Left ventricle myocardium inferior (tissue), 1 donor: ENCODE measurements at places on chromosomes 11 and 22.

DNA sequence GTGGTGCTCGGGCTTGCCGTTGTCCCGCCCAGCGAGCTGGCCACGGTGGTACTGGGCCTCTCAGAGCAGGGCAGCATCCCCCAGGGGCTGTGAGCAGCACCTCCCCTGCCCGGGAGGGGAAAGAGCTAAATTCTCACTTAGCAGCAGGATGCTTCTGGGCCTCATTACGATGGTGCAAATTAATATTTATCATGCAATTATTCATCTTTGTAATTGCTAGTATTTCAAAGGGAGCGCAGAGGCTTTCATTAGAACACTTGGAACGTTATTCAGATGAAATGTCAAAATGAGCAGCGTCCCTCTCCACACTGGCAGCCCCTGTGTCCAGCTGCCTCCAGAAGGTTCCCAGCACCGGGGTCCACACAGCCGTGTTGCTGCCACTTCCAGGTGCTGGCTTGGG, 95.9 kb upstream of the PRR5 start:
- peaks cover 31% of the 10 kb centered on the region for H3K27me3 ChIP-seq
- no peak for DNase-seq
- no peaks in the 10 kb centered on the region for H3K4me1 ChIP-seq

- no peak for DNase-seq
- peaks cover 35% of the 10 kb centered on the region for H3K4me1 ChIP-seq
- H3K36me3 ChIP-seq = peaks cover 6% of the 10 kb centered on the region
Measured at GRCh38 chr11:11313902-11314692, 39.0 kb downstream of the CSNK2A3 start.

- peaks cover 40% of the 10 kb centered on the region for H3K36me3 ChIP-seq
- H3K4me1 ChIP-seq = no peaks in the 10 kb centered on the region
- H3K4me3 ChIP-seq = no peak overlapping the region
- DNase-seq = no peak
Measured at GRCh38 chr22:33315117-33315516, 256.9 kb upstream of the SYN3 start.

- DNase-seq = no peak
- H3K27ac ChIP-seq = no peak overlapping the region
- no peaks in the 10 kb centered on the region for H3K36me3 ChIP-seq
- H3K4me3 ChIP-seq = no peak overlapping the region
Measured at GRCh38 chr11:27401280-27401832, 38.3 kb upstream of the CCDC34 start.
